Mesothelial cell of epicardium (in vitro differentiated cells): ENCODE measurements at places on chromosomes 13 and 19. TPM values are rescaled to one million over a fixed set of nuclear protein-coding genes. Genes with fewer than 3 reads are reported as not detected.

The LPAR2 gene
- total RNA-seq = 84.2 to 93.4 TPM (median 87.1 TPM) in 3 replicates

The AP1M2 gene
- 25.9 to 32.5 TPM (median 32.1 TPM) in 3 replicates for total RNA-seq

The CACTIN gene
- 36.6 to 39.2 TPM (median 37.3 TPM) in 3 replicates for total RNA-seq

The COPE gene
- total RNA-seq = 161 to 174 TPM (median 163 TPM) in 3 replicates

The ERVK3-1 gene
- 31.9 to 38.6 TPM (median 35.8 TPM) in 3 replicates for total RNA-seq

The LILRB3 gene
- not detected in 3 replicates for total RNA-seq

The ZNF345 gene
- total RNA-seq = 14.0 to 15.8 TPM (median 15.2 TPM) in 3 replicates

The KLK3 gene
- not detected in 3 replicates for total RNA-seq

The SPART gene
- total RNA-seq = 88.5 to 90.7 TPM (median 89.5 TPM) in 3 replicates

The IL12RB1 gene
- total RNA-seq = not detected in 3 replicates

The SHISA7 gene
- total RNA-seq = 0.04 TPM in 1 of 3 replicates, not detected in the others

The FFAR2 gene
- not detected in 3 replicates for total RNA-seq

The TJP3 gene
- 20.0 to 21.7 TPM (median 20.1 TPM) in 3 replicates for total RNA-seq

The POU4F1 gene
- not detected in 3 replicates for total RNA-seq

The DNAAF3 gene
- 2.9 to 4.4 TPM (median 3.3 TPM) in 3 replicates for total RNA-seq

The ODAD3 gene
- 0.95 to 1.7 TPM (median 1.4 TPM) in 3 replicates for total RNA-seq

The PSMC4 gene
- total RNA-seq = 81.3 to 85.8 TPM (median 83.2 TPM) in 3 replicates

The SIGLEC12 gene
- not detected in 3 replicates for total RNA-seq

The GRK1 gene
- total RNA-seq = 0.20 to 0.41 TPM (median 0.34 TPM) in 3 replicates

The ONECUT3 gene
- total RNA-seq = not detected in 3 replicates

The CGB1 gene
- 2.2 TPM in 1 of 3 replicates, not detected in the others for total RNA-seq

The SYNGR4 gene
- not detected in 3 replicates for total RNA-seq

The KCNRG gene
- 0.88 to 1.4 TPM (median 1.3 TPM) in 3 replicates for total RNA-seq

The ZNF492 gene
- total RNA-seq = not detected in 3 replicates

The MAMSTR gene
- 5.8 to 6.5 TPM (median 6.0 TPM) in 3 replicates for total RNA-seq

The LRRC25 gene
- 0.18 to 0.29 TPM in 2 of 3 replicates, not detected in the other for total RNA-seq

The CYP4F2 gene
- not detected in 3 replicates for total RNA-seq

The ZAR1L gene
- total RNA-seq = 0.16 TPM in 1 of 3 replicates, not detected in the others

The APOC4 gene
- not detected in 3 replicates for total RNA-seq

The CGB5 gene
- 3.7 to 5.7 TPM (median 5.7 TPM) in 3 replicates for total RNA-seq

The KLK10 gene
- 1.4 to 2.2 TPM (median 2.1 TPM) in 3 replicates for total RNA-seq

The ZNF225 gene
- total RNA-seq = 7.2 to 7.9 TPM (median 7.4 TPM) in 3 replicates

The DCT gene
- 0.04 to 0.27 TPM (median 0.18 TPM) in 3 replicates for total RNA-seq

The HRC gene
- 13.6 to 17.6 TPM (median 14.7 TPM) in 3 replicates for total RNA-seq

The CYSLTR2 gene
- total RNA-seq = 3.5 to 3.9 TPM (median 3.5 TPM) in 3 replicates

The SPC24 gene
- total RNA-seq = 16.3 to 22.0 TPM (median 20.6 TPM) in 3 replicates

The PODNL1 gene
- total RNA-seq = 0.20 to 1.0 TPM (median 0.75 TPM) in 3 replicates

The HCN2 gene
- total RNA-seq = 1.1 to 1.6 TPM (median 1.5 TPM) in 3 replicates

The FUT2 gene
- total RNA-seq = 0.20 TPM in 1 of 3 replicates, not detected in the others

The CALM3 gene
- total RNA-seq = 231 to 233 TPM (median 231 TPM) in 3 replicates

The PSG1 gene
- not detected in 3 replicates for total RNA-seq

The ASPDH gene
- total RNA-seq = 0.70 TPM in 1 of 3 replicates, not detected in the others

The CBLC gene
- total RNA-seq = 8.5 to 10.8 TPM (median 8.8 TPM) in 3 replicates

The DEDD2 gene
- 21.3 to 24.0 TPM (median 23.7 TPM) in 3 replicates for total RNA-seq

The PTH2 gene
- not detected in 3 replicates for total RNA-seq

The ZNF613 gene
- total RNA-seq = 5.7 to 9.2 TPM (median 8.3 TPM) in 3 replicates

The GPR183 gene
- total RNA-seq = 0.14 to 0.25 TPM (median 0.16 TPM) in 3 replicates

The ATP13A1 gene
- total RNA-seq = 83.8 to 88.3 TPM (median 87.3 TPM) in 3 replicates

The SIGLEC9 gene
- total RNA-seq = not detected in 3 replicates

The ZNF681 gene
- total RNA-seq = 7.3 to 9.0 TPM (median 8.8 TPM) in 3 replicates

The C1QTNF9B gene
- not detected in 3 replicates for total RNA-seq
